ENCODE measurements at places on chromosomes 11 and 22. TPM values are rescaled to one million over a fixed set of nuclear protein-coding genes. Genes with fewer than 3 reads are reported as not detected.

DNA sequence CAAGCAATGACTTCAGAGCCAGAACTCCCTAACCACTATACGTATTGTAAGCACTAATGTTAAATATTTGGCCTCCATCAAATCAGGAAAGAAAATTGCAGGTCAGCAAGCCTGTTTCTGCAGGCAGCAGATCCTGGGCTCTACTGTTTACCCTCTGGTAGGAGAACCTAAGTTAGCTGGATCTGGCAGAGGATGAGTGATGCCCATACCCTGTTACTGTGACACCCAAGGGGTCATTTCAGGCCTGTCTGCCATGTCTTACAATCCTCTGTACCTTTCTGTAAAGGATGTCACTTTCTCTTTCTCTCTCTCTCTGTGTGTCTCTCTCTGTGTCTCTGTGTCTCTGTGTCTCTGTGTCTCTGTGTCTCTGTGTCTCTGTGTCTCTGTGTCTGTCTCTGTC is 106.9 kb downstream of the CSNK2A3 start:
- DNase-seq = no peak

The APOL5 gene
- not detected for total RNA-seq

DNA sequence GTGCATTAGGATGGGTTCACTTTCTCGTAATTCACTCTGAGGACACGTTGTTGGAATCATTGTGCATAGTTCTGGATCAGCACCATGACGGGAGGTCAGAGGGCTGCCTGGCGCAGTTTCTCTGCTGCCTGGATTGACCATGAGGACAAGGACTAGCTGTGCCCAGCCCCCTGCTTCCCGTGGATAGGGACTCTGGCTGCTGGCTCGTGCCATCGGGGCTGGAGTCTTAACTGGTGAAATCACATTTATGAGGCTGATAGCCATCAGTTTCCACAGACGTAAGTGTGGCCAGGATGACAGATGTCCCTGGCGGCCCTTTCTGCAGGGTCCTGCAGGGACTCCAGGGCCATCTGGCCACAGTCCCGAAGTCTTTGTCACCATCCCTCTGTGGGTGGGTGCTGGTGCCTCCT is 24.1 kb upstream of the GRAMD4 start:
- peak; percentile 72 for DNase-seq

The CHST1 gene
- total RNA-seq = 1.5 TPM

The CNGA4 gene
- total RNA-seq = not detected

The KDM4E gene
- total RNA-seq = not detected

- DNase-seq = no peak
Measured at GRCh38 chr11:61841636-61842527, 13.8 kb downstream of the FADS2 start.

Measured in sigmoid colon (tissue), 7 donors.